ENCODE measurements at places on chromosomes 4 and X. TPM values are rescaled to one million over a fixed set of nuclear protein-coding genes. Genes with fewer than 3 reads are reported as not detected.
A peak's percentile ranks its signal among the peaks of the same experiment; 100 is the strongest.

DNA sequence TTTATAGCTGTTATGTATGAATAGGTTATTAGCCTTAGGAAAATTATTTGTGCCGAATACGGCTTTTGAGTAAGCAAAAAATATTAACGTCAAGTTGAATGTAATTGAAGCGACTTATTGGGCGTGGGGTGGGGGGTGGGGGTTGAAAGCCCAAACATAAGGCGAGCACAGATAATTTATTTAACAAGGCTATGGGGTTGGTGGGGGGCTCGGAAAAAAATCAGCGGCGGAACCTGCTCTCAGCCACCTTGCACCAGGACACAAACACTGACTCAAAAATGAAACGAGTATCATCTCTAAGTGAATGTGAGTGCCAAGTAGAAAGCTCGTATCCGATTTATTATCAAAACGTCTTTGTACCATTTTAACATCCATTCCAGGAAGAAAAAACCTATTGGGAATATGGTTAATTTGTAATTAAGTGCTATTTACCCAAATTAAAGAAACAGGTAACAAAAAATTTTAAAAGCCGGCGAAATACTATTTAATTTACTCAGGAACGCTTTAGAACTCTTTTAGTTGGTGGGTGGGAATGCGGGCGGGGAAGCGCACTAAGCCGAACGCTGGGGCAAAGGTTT lies 902 bp upstream of the LARP1B start:
- no peak for DNase-seq

DNA sequence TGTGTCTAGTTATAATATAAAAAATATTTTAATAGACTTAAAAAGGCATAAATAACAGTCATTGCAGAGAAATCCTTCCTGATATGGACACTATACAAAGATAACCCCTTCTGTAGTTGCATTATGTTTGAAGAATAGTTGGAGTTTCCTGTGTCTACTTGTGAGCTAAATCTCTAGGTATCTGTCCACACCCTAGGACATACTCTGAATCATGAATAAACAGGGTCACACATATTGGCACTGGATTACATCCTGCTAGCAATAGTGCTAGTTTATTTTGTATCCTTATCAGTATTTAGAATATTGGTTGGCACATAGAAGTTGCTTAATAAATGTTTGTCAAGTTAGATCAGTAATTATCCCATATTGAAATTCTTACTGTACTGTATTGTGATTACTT lies 173.9 kb downstream of the GRXCR1 start:
- no peak for DNase-seq

DNA sequence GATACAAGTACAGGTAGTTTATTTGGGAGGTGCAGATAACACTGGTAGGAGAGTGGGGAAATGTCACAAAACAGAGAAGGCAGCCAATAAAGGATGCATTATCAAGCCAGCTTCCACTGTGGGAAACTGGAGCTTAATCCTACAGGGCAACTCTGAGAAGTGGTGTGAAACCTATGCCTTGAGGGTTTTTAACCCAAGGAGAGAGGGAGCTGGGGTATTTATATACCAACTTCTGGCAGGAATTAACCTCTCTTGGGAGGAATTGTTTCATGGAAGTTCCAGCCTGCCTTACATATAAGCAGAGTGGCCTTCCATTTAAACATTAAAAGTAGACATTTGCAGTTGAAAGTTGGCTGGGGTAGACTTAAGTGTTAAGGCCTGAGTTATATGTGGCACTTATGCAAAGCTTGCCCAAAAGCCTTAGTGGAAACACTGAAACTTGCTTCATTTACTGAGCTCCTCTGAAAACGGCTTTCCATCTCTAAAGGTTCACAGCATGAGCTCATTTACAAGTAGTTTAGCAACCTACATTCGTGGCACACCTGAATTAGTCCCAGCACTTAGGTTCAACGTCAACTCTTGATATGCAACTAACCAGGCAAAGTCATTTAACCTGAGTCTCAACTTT lies 19.2 kb downstream of the MAGEB17 start:
- no peak for DNase-seq

GRCh38 chrX:96722781-96723180 lies 38.1 kb downstream of the DIAPH2 start:
- no peak for DNase-seq

Gene GAGE12F
- total RNA-seq: not detected

Gene FMR1NB
- total RNA-seq: not detected

GRCh38 chr4:175412746-175413145 lies 399.3 kb downstream of the GPM6A start:
- DNase-seq: no peak

DNA sequence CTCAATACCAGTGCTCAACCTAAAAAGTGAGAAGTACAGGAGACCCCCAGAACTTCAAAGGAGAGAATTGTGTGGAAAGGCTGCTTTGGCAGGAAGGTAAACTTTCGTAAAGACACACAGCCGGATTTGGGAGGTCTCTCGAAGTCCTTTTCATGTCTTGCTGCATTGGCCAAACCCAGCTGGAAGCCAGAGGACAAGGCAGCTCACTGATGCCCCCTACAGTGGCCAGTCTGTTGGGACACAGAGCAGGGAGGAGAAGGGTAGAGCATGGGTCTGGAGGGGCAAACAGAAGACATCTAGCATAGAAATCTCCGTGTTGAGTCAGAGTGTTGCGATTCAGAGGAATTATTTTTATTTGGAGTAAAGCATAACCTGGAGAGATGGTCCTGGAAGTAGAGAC lies 198.9 kb downstream of the ANK2 start:
- DNase-seq: no peak

Gene VCX
- 0.76 TPM for total RNA-seq

DNA sequence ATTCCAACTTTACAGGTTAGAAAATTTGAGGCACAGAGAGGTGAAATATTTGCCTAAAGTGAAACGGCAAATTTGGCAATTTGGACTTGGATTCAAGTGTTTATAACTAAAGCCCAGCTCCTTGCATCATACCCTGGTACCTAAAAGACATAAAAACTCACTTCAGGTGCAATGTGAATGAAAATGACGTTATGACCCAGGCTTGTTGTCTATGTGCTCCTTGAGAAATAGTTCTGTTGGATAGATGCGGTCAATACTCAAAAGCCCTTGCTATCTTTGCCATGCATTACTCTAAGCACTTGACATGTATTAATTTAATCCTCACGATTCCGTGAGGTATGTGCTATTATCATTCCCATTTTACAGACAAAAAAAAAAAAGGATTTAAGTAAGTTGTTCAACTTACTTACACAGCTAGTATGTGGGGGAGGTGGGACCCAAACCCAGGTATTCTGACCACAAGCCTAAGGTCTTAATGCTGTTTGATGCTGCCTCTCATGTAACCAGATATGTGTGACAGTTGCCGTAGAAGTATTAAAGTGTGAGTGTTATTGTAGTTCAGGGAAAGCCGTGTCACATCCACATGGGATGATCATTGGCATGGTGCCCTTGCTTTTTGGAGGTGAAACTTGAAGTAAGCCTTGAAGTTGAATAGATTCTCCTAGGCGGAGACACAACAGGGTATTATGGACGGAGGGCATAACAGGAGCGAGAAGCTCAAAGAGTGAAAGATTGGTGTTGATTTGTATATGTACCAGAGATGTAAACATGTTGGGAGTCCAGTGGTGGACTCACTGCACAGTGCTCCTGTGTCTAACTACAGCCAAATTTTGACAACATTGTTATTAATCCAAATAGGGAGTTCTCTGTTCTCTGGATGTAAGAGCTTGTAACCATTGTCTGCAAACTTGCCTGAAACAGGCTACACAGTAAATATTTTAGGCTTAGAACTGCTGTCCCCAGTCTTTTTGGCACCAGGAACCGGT lies 3.1 kb downstream of the SCML1 start:
- DNase-seq: no peak

DNA sequence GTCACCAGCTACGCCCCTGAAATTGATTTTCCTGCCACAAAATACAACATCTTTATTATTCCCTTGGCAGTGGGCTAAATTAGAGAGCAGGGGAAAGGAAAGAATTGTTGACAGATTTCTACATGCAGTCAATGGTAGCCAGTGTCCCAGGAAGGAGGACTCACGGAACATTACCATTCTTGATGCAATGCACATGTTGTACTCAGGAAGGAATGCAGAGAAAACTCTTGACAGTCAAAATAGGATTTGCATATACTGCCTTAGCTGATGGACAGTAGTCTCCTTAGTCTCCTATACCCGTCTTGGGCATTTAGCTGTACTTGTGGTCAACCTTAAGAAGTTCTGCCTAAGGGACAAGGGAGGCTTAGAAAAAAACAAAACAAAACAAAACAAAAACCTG lies 158.0 kb upstream of the GYPA start:
- DNase-seq: no peak

Gene LNX1
- total RNA-seq: 0.29 TPM

DNA sequence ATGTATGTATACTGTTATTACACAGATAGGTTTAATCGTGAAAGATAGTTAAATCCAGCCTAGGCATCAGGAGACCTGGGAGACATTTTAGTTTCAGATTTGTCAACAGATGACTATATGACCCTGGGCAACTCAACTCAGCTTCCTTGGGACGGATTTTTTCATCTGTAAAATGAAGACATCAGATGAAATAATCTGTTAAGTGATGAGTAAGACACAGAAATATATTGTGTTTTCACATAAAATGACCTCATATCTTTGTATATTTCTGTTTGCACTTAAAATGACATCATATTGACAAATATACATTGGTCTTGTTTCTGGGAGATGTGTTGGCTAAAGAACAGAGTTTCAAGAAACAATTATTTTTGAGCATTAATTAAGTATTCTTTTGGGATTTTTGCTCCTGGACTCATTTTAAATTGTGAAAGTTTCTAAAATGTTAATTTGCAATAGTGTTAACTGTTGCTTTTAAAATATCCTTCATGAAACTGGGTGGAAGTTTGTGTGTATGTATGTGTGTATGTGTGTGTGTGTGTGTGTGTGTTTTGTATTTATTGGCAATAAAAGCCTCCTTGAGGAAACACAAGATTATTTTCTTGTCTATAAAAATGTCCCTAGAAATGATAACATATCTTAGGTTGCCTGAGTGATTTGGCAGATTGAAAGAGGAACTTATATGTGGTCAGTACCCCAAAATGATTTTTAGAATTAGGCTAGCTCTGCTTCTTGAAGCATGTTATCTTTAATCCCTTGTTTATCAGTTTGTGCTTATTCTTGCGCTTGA lies 29.1 kb upstream of the MMAA start:
- no peak for DNase-seq

DNA sequence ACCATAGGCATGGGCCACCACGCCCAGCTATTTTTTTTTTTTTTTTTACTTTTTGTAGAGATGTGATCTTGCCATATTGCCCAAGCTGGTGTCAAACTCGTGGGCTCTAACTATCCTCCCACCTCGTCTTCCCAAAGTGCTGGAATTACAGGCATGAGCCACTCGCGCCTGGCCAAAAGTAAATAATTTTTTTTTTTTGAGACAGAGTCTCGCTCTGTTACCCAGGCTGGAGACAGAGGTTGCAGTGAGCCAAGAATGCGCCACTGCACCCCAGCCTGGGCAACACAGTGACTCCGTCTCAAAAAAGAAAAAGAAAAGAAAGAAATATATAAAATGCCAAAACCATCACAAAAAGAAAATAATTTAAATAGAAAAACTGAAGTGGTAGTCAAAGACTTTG lies 18.4 kb upstream of the OPHN1 start:
- no peak for DNase-seq

GRCh38 chr4:87041141-87041540 lies 106.3 kb downstream of the AFF1 start:
- DNase-seq: peak; percentile 81

GRCh38 chr4:150827226-150827625 lies 187.9 kb downstream of the LRBA start:
- no peak for DNase-seq

DNA sequence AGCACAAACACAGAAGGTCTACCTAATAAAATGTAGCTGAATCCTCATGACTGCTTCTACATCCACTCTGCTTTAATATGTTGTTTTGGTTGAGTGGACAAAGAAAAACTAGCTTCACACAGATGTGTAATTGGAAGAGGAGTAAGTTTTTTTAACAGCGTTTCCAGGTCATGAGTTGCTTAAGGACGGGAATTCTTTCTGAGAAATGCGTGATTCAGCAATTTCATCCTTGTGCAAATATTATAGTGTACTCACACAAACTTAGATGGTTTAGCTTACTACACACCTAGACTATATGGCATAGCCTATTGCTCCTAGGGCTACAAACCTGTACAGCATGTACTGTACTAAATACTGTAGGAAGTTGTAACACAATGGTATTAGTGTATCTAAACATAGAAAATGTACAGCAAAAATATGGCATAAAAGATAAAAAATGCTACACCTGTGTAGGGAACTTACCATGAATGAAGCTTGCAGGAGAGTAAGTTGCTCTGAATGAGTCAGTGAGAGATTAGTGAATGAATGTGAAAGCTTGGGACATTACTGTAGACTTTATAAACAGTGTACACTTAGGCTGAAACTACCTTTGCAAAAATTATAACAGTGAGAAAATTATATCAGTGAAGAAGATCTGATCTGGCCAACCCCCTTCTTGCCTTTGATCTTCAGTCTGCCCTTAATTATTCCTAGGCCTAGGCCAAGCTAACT lies 70.8 kb upstream of the IL15 start:
- no peak for DNase-seq

- DNase-seq: no peak
These were observed 2.1 kb downstream of the UGT8 start for GRCh38 chr4:114600672-114601071.

GRCh38 chr4:147782087-147782781 lies 50.3 kb downstream of the ARHGAP10 start:
- no peak for DNase-seq

- no peak for DNase-seq
These were observed 330.2 kb downstream of the NLGN4X start for GRCh38 chrX:5898463-5898862.

Gene RNF175
- not detected for total RNA-seq

DNA sequence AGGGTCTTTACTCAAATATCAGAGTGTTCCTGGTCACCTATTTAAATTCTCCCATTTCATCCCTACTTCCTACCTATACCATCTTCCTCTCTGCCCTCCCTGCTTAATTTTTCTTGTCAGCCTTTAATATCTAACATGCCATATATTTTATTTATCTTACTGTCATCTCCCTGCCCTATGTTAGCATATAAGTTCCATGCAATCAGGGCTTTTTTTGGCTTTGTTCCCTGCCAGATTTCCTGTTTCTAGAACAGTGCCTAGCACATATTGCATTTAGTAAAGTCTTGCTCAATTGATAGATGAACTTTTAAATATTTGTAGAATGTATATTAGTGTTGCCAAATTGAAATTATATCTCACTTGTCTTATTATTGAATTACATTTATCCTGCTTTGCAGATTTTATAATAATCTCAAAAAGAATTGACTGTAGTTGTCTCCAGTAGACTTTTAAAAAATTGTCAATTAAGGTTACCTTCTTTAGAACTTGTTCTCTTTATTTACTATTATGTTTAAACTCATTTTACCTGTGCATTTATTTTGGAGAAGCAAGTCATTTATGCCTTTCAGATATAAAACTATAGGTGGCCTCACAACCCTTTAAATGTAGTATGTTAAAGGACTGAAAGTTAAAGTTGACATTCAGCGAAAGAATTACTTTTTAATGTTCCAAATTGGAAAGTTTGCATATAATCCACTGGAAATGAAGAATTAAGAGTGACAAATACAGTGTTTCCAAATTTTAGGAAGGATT lies 108.2 kb upstream of the BMPR1B start:
- no peak for DNase-seq

Gene NKAP
- 9.5 TPM for total RNA-seq

- DNase-seq: no peak
These were observed 12.2 kb upstream of the PRDM8 start for GRCh38 chr4:80184825-80185756.

Gene MID1
- 26.9 TPM for total RNA-seq

Gene SULT1B1
- total RNA-seq: 2.4 TPM

Gene TMSB4X
- total RNA-seq: 3,132 TPM
